SW 1271 (cell line): ENCODE measurements at places on chromosomes 7 and 10.

GRCh38 chr10:15027741-15028140, 16.0 kb upstream of the OLAH start:
- DNase-seq: no peak

DNA sequence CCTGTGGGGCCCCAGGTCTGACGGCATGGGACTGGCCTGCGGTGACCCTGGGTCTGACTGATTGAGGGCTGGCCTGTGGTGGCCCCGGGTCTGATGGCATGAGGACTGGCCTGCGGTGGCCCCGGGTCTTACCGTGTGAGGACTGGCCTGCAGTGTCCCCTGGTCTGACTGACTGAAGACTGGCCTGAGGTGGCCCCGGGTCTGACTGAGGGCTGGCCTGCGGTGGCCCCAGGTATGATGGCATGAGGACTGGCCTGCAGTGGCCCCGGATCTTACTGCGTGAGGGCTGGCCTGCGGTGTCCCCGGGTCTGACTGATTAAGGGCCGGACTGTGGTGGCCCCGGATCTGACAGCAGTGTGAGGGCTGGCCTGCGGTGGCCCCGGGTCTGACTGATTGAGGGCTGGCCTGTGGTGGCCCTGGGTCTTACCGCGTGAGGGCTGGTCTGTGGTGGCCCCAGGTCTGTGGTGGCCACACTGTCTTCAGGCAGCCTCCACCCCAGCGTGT, 10.9 kb downstream of the JAKMIP3 start:
- DNase-seq: no peak

DNA sequence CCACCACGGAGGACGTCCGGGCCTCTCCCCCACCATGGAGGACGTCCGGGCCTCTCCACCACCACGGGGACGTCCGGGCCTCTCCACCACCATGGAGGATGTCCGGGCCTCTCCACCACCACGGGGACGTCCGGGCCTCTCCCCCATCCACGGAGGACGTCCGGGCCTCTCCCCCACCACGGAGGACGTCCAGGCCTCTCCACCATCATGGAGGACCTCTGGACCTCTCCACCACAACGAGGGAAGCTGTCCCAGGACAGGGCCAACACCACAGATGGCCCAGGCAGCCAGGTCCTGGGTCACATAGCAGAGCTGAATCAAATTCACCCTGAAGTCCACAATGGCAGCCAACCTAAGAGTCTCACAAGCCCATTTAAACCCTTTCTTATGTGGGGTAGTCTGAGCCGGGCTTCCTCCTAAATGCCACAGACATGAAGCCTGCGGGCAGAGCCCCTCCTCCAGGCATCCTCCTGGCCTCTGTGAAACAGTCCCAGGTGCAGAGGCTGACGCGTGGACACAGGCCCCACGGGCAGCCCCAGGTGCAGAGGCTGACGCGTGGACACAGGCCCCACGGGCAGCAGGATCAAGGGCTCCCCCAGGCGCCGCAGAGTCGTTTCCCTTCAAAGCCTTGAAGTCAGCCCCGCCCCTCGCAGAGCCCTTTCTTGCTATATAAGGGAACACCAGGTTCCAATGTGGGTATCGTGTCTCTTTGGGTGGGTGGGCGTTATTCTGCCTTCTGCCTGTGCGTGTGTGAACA, 47.0 kb downstream of the FOXL3 start:
- DNase-seq: no peak

DNA sequence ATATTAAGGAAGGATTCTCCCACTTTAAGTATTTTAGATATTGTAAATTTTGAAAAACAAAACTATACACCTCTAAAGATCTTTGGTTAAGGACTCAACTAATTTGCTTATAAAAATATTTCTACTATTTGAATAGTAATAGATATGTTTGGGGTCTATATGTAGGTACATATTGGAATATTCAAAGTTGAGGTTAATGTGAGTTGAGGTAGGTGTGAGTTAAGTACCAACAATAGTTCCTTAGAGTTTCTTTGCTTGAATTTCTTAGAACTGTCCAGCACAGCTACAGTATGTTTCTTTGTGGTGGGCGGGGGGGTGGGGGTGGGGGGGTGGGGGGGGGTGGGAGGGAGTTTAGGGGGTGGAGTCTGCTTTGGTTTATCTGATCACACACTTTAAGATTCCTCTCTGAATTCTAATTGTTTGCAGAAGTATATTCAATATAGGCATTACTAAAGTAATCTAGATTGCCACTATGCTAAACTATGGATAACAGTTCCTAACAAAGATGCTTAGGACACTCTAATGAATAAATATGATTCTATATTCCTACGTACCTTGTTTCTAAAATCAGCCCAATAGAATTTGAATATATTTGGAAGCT, 2.1 kb downstream of the GRM3 start:
- DNase-seq: no peak

GRCh38 chr7:133001727-133002126, 80.2 kb downstream of the CHCHD3 start:
- DNase-seq: no peak

- DNase-seq: no peak
Measured at GRCh38 chr7:8070451-8071180, 102.0 kb downstream of the GLCCI1 start.

DNA sequence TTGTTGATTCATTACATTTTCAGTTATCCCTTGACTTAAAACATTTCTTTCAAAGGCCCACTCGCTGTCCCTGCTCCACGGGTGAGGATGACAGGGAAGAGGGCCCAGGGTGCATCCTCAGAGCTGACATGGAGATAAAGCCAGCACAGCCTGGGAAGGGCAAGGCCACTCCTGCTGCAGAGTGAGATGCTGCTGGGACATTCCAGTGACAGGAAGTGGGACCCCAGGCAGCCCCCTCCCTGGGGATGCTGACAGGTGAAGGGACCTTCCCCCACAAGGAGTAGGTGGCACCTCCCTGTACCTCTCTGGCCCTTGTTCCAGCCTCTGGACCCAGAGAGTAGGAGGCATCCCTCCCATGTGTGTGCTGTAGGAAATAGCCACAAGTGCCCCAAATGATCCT, 97.8 kb upstream of the DDC start:
- no peak for DNase-seq
